NCI-H1105 (cell line): ENCODE measurements at places on chromosomes 2 and 18.

- peak; percentile 59 for DNase-seq
These were observed 76.1 kb upstream of the MAPRE2 start for GRCh38 chr18:34965108-34965507.

GRCh38 chr18:58156516-58156915 lies 112.5 kb downstream of the NEDD4L start:
- DNase-seq: no peak

- no peak for DNase-seq
These were observed 60.0 kb downstream of the TMEM131 start for GRCh38 chr2:97935719-97936161.

DNA sequence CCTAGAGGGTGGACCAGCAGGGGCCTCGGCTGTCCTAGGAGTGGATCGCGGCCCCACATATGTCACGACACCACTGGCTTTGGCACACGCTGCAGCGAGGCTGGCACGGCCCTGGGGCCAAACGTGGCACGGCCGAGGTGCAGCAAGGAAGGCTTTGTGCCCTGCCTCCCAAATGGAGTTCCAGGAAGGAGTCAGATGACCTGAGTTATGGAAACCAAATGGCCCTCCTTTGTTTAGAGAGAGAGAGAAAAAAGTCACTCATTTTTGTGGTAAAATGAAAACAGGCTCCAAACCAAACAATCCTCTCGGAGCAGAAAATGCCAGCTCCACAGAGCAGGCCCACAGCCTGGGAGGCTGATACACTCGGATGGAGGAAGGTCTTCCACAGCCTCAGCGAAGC lies 105.6 kb downstream of the ANTXR1 start:
- DNase-seq: no peak

GRCh38 chr2:191710411-191710900 lies 32.5 kb downstream of the NABP1 start:
- no peak for DNase-seq

- DNase-seq: no peak
These were observed 27.2 kb downstream of the WIPF1 start for GRCh38 chr2:174570318-174570958.

- DNase-seq: no peak
These were observed 44.7 kb upstream of the SH3RF3 start for GRCh38 chr2:109084341-109084740.

DNA sequence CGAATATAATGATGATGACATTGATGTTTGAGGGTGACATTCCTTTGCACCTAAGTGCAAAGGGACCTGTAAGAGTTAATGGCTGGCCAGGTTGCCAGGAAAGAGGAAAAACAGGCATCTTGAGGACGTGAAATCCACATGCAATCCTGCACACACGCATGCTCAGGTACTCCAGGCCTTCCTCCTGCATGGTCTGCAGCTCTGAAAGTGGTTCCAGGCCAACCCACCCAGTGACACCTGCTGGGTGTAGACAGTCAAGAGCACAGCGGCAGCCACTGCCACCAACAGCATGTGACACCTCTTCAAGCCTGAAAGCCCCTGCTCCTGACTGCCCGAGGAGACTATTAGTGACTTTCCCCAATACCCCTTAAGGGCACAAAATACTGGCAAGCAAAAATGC lies 101.6 kb downstream of the PIEZO2 start:
- DNase-seq: no peak

GRCh38 chr2:200944467-200945394 lies 18.7 kb downstream of the ORC2 start:
- no peak for DNase-seq

DNA sequence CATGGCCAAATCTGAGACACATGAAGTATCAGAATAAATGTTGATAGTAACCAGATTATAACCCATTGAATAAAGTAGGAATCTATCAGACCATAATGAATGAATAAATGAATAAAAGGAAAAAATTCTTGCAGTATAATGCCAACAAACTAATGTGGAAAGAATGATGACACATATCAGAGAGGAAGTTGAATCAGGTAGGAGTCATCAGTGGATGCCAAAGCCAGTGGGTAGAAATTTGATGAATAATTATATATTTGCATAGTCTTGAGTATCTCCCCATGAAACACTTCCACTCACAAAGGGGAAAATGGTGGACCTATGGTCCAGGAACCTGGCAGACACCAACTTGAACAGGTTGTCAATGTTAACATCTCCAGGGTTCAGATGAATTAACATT lies 68.6 kb downstream of the GALNT3 start:
- no peak for DNase-seq

DNA sequence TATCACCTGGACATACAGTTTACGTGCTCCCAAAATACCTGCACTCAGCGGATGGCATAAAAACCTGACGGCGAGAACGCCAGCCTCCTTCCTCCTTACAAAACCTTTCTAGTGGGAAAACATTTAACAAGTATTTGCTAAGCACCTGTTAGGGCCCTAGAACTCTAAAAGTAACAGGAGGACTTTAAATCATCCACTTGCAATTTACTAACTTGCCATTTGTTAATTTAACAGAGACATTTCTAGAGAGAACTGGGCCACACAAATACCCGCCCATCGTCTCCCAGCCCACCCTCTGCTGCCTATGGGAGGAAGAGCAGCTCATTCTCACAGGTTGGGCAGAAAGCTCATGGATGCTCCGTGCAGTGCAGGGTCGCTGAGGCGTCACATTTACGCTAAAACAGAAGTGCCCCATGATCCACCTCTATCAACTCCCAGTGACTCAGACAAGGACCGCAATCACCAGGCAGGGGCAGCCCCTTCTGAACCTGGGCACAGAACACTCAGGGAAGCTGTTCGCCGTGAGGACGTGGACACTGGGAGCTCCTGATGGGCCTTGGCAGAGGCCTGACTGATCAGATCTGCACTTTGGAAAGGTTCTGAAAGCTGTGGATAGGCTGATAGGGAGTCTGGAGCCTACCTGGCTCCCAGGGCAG lies 106.9 kb downstream of the HDAC4 start:
- no peak for DNase-seq

GRCh38 chr2:65142515-65142914 lies 12.6 kb upstream of the RAB1A start:
- DNase-seq: no peak

GRCh38 chr2:23311186-23311585 lies 73.8 kb upstream of the KLHL29 start:
- DNase-seq: no peak

DNA sequence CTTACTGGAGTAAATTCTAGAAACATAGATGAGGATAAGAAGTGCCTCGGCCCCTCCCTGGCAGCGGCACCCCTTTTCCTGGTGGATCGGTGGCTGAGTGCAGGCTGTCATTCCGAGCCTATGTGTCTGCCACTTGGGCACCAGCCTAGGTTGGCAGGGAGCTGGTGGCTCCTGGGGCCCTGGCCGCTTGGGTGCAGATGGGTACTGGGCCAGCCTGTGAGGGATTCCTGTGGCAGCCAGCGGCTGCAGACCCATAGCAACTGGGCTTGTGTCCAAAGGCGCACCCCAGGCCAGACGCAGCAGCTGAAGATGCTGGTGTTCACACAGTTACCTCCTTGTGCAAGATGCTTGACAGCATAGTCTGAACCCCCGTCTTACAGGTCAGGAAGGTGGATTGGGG lies 2.8 kb downstream of the SNORC start:
- DNase-seq: no peak

GRCh38 chr2:149544692-149545091 lies 42.9 kb downstream of the MMADHC start:
- DNase-seq: no peak

GRCh38 chr2:203401-203800 lies 60.4 kb downstream of the SH3YL1 start:
- no peak for DNase-seq
